ENCODE measurements at places on chromosomes 13 and 19.

GRCh38 chr13:96130818-96131340, 41.0 kb downstream of the HS6ST3 start:
- no peak for DNase-seq

- no peak for DNase-seq
Observed at GRCh38 chr19:28715157-28715556, 497.8 kb downstream of the UQCRFS1 start.

DNA sequence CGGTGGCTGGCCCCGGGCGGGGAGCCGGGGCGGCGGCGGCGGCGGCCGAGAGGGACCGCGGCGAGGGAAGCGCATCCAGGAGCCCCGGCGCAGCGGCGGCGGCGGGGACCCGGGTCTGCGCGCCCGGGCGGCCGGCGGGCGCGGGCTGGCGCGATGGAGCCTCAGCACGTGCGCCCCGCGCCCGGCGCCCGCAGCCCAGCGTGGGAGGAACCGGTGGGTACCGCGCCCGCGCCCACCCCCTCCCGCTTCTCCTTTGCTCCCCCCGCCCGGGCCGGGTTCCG, 7.8 kb upstream of the DGKH start:
- DNase-seq, result no peak

DNA sequence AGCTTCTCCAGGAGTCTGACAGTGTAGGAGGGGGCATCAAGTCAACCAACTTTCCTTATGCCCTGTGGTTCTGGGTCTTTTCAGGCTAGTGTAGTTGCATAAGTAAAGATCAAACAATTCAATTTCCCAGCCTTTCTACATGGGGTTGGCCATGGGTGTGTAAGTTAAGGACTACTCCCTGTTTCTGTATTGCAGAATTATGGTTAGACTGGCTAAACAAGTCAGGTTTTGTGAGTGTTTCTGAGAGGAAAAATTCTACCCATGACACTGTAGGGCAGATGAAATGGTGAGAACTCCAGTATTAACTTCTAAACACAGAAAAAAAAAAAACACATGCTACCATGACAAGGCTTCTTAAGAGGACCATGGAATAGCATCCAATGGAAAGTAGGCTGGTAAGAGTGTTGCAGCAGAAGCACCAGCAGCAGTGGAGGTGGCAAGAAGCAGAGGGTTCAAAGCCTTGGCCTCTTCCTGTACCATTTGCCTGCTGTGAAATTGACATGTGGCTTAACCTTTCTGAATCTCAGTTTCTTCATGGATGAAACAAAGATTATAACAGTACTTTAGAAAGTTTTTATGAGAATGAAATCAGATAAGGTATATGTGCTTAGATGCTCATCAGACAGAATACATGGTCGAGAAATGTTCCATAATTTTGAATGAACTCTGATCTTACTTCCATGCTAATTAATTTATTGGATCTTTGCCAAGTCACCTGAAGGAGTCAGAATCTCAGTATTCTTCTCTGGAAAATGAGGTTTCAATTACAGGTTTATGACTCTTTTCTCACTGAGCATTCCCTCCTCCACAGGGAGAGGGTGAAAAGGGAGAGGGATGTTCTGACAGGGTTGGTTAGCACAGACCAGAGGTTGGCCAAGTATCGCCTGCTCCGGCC, 11.4 kb upstream of the SCEL start:
- no peak for DNase-seq

- DNase-seq, result no peak
Observed at GRCh38 chr19:6212403-6213265, 67.1 kb downstream of the MLLT1 start.

- DNase-seq, result no peak
Observed at GRCh38 chr13:30923418-30923817, 9.0 kb upstream of the TEX26 start.

DNA sequence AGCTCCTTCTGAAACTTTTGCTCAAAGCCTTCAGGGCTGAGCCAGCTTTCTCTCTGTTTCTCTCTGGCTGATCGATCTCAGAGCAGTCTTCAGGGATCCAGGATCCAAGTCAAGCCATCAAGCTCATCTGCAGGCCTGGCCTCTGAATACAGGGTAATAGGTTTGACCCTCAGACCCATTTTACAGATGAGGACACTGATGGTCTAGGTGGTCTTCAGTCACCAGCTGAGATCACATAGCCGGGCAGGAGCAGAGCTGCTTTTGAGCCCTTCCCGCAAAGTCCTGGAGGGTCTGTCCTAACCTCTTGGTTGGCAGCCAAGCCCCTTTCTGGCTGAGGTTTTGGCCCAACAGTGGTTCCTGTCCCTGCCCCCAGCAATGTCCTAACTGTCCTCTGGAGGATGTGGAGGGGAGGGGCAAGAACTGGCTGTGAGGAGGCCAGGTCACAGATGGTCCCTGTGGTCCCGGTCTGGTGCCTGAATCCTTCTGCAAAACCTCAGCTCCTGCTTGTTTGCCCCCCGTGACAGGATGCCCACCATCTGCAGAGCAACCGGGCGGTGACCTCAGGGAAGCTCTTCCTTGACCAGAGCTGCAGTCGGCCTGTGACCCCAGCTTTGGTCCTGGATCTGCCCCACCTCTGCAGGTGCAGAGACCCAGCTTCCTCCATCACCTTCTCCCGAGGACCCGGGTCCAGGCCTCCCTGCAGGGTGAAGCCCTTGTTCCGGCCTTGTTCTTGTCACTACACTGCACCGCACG, 5.8 kb upstream of the PEAK3 start:
- DNase-seq, result no peak

- DNase-seq, result no peak
Observed at GRCh38 chr13:84413016-84413415, 530.7 kb upstream of the SLITRK1 start.

GRCh38 chr19:6682607-6683128, 12.7 kb upstream of the TNFSF14 start:
- no peak for DNase-seq

- no peak for DNase-seq
Observed at GRCh38 chr19:51884713-51885112, 3.0 kb downstream of the ZNF577 start.

DNA sequence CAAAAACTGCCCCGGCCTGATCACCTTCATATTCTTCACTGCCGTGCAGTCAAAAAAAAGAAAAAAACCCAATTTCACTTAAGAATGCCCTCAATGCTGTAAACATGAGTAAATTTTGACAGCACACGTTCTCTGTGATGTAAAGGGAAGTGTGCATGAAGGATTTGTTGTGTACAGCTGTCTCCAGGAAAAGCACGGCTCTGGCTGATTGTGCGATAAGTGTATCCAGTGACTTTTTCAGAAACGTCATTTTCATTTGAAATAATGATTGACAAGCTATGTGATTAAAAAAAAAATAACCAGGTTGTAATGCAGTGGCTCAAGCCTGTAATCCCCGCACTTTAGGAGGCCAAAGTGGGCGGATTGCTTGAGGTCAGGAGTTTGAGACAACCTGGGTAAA, 39.6 kb downstream of the ANKRD10 start:
- no peak for DNase-seq

DNA sequence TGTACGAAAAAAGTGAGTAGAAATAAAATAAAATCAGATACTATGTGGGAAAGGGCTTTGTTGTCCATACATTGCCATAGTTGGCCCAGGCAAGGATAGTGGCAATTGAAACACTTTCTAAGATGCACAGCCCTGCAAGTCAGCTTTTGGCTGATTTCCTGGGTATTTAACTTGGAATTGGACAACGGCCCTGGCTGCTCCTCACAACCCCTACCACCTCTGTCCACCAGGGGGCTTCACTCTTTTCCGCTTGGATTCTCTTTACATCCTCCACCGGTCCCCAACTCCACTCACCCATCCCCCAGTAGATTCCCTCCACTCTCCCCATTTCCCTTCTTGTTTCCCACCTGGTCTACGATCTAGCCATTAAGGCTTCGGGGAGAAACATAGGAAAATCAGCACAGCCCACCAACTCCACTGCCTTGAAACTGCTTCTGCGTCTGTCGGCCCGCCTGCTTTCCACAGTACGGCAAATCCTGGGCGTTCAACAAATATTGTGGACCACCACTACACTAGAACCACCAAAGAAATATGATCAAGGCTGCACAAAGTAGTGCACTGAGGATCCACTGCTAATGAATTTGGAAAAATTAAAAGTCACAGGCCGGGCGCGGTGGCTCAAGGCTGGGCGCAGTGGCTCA, 48.6 kb upstream of the GTF3A start:
- DNase-seq, result peak; percentile 11

- no peak for DNase-seq
Observed at GRCh38 chr19:35843676-35844481, 8.4 kb downstream of the NPHS1 start.

DNA sequence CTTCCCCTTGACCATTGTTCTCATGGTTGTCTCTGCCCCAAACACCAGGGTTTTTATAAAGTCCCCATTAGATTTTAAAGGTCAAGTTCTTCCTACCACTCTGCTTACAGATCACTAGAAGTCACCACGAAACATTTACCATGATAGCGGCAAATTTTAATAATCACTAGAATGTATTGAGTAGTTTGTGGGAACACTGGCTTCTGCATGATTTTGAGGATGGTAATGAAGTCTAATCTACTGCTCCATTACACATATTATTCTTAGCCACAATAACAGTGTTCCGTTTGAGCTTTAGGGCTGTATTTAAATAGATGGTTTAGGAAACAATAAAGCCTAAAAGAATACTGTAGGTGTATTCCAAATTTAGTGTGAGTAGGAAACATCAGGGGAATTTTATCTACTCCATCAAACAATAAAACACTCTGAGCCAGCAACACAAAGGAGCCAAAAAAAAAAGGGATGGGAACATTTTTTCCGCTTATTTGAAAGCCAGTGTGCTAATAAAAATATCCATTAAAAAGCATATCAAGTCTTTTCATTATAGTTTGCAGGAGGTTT, 49.7 kb downstream of the KLF12 start:
- no peak for DNase-seq

GRCh38 chr13:45875951-45876350, 24.4 kb upstream of the SIAH3 start:
- DNase-seq, result no peak

DNA sequence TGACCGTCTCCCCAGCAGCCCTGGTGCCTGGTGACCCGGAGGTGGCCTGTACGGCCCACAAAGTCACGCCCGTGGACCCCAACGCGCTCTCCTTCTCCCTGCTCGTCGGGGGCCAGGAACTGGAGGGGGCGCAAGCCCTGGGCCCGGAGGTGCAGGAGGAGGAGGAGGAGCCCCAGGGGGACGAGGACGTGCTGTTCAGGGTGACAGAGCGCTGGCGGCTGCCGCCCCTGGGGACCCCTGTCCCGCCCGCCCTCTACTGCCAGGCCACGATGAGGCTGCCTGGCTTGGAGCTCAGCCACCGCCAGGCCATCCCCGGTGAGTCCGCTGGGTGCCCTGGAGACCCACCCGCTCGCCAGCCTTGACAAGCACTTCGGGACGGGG, 2.2 kb downstream of the MADCAM1 start:
- DNase-seq, result no peak

DNA sequence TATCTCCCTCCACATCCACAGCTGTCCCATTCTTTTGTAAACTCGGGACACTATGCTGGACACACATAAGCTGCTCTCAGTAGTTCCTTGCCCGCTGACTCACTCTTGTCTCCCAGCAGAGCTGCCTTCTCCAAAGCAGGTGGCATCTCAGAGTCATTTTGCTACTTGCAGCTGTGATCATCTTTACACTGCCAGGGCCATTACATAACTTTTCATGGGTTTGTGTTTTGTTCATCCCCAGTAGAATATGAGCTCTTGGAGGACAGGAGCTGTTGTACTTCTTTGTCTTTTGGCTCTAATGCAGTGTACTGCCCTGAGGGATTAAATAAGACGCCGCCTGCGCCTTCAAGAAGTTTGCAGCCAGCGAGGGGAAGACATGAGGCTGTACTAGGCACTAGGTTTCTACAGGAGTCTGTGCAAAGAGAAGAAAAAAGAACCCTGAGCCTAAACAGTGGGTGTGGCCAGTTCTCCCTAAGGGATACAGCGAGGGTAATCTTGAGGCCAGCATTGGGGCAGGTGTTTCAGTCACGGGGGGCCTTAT, 40.8 kb upstream of the GPR183 start:
- no peak for DNase-seq

- no peak for DNase-seq
Observed at GRCh38 chr13:23901365-23901764, 4.1 kb upstream of the C1QTNF9B start.

DNA sequence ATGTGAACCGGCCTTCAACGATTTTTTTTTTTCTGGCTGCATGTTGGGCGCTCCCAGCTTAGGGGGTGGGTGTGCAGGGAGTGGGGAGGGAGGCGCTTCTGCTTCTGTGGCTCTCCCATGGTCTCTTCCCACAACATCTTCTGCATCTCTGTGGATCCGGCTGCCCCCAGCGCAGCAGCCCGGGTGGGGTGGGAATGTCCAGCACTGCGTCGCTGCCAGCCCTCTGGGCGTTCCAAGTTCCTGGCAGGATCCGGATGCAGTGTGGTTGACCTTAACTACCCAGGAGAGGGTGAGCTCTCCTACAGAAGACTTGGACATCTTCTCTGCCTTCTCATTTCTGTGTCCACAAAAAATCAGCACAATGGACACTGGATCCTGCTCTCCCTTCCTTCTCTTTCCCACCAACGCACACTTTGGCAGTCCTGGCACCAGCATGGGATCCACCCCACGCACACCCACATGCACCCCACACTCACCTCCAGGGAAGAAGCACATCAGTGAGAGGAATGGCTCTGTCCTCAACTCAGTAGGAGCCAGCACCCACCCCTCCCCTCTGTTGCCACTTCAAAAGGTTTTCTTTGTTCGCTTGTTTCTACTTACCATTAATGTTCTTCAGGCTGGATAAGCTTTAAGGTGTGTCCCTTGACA, 177.3 kb downstream of the COL4A1 start:
- no peak for DNase-seq

GRCh38 chr13:102911336-102911735, 65.5 kb downstream of the ERCC5 start:
- no peak for DNase-seq

- no peak for DNase-seq
Observed at GRCh38 chr19:8361921-8362793, 1.8 kb upstream of the ANGPTL4 start.

GRCh38 chr19:13929340-13929739, 8.9 kb downstream of the PODNL1 start:
- no peak for DNase-seq

DNA sequence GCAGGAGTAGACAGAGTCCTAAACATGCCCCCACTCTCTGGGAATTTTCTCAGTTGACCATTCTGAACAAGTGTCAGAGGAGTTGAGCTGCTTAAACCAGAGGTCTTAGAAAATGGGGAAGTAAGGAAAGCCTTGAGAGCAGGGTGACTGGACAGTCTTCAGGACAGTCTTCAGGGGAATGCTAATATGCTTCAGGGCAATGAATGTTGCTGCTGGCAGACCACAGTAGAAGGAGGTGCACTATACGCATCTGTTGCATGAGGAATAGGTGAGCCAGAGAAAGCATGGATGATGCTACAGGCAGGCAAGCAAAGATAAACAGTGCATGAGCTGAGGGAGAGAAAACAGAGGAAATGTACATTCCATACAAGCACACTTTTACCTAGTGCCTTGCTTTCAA, 196.6 kb upstream of the GPR12 start:
- DNase-seq, result no peak

DNA sequence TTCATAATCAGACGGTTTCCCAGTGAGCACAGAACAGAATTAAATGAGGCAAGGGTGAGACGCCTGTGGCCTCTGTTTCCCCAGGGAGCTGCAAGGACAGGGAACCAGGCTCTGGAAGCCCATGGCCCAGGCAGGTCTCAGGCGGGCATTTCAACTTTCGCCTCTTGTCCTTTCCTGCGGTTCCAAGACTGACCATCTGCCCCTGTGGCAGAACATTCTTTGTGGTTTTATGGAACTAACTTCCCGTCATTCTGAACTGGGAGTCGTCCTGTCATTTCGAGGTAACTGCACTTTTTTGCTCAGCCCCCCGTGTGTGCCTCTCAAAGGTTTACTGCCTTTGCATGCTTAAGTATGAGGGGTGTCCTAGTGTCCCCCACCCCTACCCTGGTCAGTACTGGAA, 70.9 kb downstream of the KL start:
- no peak for DNase-seq

GRCh38 chr13:108629988-108630387, 577 bp downstream of the MYO16 start:
- no peak for DNase-seq
